ENCODE measurements at places on chromosomes 2 and 18.

DNA sequence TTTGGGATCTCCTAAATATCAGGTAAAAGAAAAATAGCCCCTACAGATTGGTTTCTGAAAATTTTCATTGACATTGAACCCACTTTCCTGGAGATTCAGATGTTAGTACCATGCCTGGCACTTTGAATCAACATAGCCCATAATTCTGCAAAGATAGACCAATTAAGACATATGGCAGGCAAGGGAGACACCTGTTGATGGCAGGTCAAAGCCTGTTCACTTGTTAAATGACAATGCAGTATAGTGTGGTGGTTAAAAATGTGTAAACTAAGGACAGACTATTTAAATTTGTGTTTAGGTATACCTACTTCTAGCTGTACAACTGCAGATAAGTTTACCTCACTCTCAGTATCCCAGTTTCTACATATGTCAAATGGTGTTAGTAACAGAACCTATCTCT is 178.1 kb upstream of the MMADHC start:
- no peak for DNase-seq

DNA sequence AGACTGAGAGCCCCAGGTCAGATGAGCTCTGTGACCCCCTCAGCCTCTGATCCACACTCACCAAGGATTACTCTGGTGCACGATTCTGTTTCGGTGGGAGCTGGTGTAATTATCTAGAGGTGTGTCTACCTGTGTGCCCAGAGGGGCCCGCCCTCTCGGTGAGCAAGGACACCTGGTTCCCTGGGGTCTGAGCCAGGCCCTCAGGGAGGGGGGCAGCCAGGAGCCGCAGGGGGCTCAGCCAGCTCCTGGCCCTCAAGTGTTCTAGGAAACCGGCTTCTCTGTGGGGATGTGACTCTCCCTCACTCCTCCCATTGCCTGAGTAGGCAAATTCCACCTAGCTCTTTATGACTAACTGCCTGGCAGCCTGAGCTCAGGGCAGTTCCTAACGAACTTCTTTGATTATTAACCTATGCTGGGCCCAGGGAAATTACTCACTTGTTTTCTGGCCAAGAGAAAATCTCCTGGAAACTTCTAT is 17.4 kb downstream of the AGAP1 start:
- DNase-seq = no peak

DNA sequence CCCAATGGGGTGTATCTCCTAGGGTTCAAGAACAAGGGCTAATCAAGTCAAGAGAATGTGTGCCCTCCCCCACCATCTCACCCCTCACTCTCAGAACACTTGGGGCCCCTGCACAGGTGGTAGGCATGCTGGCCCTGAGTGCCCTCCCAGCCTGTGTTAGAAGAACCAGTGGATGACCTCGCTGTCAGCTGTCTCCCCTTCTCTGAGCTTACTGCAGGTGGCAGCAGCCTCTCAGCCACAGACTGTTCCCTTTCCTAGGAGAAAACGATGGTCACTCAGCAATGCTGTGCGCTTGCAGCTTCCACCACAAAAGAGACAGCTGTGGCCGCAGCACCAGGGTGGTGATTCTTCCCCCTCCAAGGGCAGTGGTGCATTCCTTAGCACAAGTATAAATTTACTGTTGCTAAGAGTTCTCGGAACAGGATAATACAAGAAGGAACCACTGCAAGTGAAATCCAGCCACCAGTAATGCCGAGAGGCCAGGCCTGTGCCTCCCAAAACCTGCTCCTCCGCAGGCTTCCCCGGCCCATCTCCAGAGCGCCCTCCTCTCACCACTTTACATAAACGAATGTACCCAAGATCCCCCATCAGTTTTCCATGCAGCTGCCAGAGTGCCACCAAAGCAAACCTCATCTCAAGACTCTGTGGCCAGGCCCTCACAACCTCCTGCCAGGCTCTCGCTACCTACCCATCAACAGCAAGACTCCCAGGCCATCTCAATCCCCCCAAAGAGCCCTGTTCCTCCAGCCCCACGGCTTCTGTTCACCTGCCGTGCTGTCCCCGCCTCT is 935 bp upstream of the RAMP1 start:
- DNase-seq = no peak

DNA sequence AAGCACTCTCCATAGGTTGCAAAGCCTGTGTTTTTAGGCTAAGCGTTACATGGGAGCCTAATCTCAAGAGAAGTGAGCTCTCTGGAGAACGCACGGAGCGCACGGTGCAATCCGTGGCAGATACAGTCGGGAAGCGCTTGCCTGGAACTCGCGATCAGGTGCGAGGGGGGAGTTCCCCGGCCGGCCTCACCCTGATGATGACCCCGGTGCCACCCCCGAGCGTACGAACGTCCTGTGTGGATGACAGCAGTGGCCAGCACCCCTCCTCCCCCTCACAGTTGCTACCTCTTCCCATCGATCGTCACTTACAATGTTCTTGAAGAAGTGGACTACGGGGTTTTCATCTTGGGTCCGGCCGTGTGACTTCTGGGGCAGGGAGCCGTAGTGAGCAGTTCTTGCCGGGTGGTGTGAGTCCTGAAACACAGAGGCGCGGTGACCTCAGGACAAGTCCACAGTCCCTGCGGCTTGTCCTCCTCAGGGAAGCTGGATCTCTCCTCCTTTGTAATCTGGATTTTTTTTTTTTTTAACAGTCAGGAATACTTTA is 142.9 kb downstream of the MBP start:
- DNase-seq = no peak

DNA sequence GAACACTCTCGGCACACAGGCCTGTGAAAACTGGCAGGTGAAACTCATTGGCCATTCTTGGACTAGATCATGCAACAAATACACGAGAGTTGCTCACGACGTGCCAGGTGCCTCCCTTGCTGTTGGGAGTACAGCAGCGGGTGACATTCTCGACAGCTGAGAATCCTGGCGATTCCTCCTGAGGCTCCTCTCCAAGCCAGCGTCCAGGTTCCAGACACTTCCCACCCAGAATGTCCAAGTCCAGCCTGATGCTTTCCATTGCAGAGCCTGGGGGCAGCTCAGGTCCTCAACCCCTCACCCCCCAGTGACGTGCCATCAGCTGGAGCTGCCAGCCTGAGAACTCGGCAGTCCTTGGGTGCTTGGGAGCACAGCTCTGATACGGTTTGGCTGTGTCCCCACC is 124.2 kb downstream of the PXDN start:
- no peak for DNase-seq

- no peak for DNase-seq
Observed at GRCh38 chr2:229708335-229708734, 6.0 kb downstream of the DNER start.

GRCh38 chr2:163808406-163808805 is 72.6 kb upstream of the FIGN start:
- DNase-seq = no peak

All from naive thymus-derived CD8-positive, alpha-beta T cell (primary cell).